ENCODE measurements at places on chromosomes 12 and 14.

DNA sequence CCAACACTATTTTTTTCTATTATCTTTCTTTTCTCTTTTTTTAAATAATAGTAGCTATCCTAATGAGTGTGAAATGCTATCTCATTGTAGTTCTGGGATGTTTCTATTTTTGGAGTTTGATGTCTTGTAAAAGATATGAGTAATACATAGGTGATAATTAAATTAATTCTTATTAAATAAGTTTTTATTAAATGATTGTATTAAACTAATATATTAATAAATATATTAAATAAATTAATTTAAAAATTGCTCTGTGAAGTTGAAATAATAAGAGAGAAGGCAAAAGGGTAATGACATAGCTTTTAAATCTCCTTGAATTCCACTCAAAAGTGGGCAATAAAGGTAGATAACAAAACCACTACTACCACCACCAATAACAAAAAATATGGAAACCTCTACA lies 230.2 kb upstream of the SSTR1 start:
- no peaks in the 10 kb centered on the region for H3K36me3 ChIP-seq
- H3K4me3 ChIP-seq: no peak overlapping the region
- no peaks in the 10 kb centered on the region for H3K4me1 ChIP-seq
- no peaks in the 10 kb centered on the region for H3K27me3 ChIP-seq
- no peak overlapping the region for H3K27ac ChIP-seq

DNA sequence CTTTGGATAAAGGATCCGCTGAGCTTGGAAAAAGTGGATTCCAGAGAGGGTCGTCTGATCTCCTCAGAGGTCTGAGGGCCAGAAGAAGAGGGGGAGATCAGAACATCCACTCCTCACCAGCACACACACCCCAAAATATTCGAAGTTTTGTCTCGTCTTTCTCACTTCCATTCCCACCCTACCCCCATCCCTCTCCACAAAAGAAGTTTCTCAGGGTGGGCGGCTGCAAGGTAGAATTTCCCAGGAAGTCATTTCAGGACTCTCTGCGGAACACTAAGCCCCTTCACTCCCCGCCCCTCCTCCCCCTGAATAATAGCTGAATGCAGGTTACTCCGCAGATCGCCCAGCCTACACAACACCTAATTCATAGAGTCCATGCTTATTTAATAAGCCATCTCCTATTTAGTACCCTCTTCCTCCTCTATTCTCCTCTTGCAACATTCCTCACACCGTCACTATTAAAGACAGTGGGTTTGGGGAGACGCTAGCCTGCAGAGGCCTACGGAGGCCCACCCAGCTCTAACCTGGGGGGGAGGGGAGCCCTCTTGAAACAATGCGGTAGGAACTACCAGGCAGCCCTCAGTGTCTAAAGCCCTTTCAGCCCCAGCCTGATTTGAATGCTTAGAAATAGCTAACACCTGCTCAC lies 649 bp upstream of the SALL2 start:
- peaks cover 35% of the 10 kb centered on the region for H3K36me3 ChIP-seq
- peak overlapping the region; percentile 56 for H3K4me3 ChIP-seq
- H3K4me1 ChIP-seq: peaks cover 48% of the 10 kb centered on the region
- H3K27me3 ChIP-seq: no peaks in the 10 kb centered on the region

DNA sequence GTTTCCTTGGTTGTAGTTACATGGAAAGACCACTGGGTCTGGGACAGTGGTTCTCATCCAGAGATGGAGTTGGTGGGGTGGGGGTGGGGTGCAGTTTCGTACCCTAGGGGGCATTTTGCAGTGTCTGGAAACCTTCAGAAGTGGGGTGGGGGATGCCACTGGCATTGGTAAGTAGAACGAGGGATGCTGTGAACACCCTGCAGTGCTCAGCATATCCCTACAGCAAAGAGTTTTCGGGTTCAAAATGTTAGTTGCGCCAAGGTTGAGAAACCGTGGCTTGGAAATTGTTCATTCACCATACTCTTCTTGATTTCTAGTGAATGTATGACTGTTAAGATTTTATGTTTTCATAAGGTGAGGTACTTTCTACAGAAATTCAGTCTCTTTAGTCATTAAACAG lies 28.7 kb downstream of the TRAF3 start:
- no peak overlapping the region for H3K27ac ChIP-seq
- H3K4me3 ChIP-seq: no peak overlapping the region
- DNase-seq: no peak
- no peaks in the 10 kb centered on the region for H3K36me3 ChIP-seq

GRCh38 chr12:129211862-129212630 lies 358.8 kb downstream of the GLT1D1 start:
- H3K4me3 ChIP-seq: no peak overlapping the region
- H3K36me3 ChIP-seq: no peaks in the 10 kb centered on the region
- no peaks in the 10 kb centered on the region for H3K4me1 ChIP-seq
- no peak for DNase-seq
- no peak overlapping the region for H3K27ac ChIP-seq
- no peaks in the 10 kb centered on the region for H3K27me3 ChIP-seq

- no peak for DNase-seq
- no peaks in the 10 kb centered on the region for H3K4me1 ChIP-seq
- no peak overlapping the region for H3K27ac ChIP-seq
- H3K27me3 ChIP-seq: no peaks in the 10 kb centered on the region
- no peak overlapping the region for H3K4me3 ChIP-seq
- peaks cover 77% of the 10 kb centered on the region for H3K36me3 ChIP-seq
Observed at GRCh38 chr14:64459405-64460136, 5.7 kb upstream of the AKAP5 start.

- H3K4me1 ChIP-seq: no peaks in the 10 kb centered on the region
- H3K36me3 ChIP-seq: no peaks in the 10 kb centered on the region
- H3K4me3 ChIP-seq: no peak overlapping the region
- DNase-seq: no peak
- H3K27ac ChIP-seq: no peak overlapping the region
Observed at GRCh38 chr14:72763892-72764291, 130.0 kb downstream of the DPF3 start.
